Fibroblast of the aortic adventitia (primary cell): ENCODE measurements at places on chromosomes 13 and 19. TPM values are rescaled to one million over a fixed set of nuclear protein-coding genes. Genes with fewer than 3 reads are reported as not detected.

- DNase-seq = peak; percentile 73
Observed at GRCh38 chr19:13849991-13850909, 26.7 kb upstream of the NANOS3 start.

- no peak for DNase-seq
Observed at GRCh38 chr19:7894612-7895309, 6.5 kb downstream of the LRRC8E start.

GRCh38 chr13:50359779-50360178 lies 344.5 kb downstream of the KCNRG start:
- DNase-seq = no peak

DNA sequence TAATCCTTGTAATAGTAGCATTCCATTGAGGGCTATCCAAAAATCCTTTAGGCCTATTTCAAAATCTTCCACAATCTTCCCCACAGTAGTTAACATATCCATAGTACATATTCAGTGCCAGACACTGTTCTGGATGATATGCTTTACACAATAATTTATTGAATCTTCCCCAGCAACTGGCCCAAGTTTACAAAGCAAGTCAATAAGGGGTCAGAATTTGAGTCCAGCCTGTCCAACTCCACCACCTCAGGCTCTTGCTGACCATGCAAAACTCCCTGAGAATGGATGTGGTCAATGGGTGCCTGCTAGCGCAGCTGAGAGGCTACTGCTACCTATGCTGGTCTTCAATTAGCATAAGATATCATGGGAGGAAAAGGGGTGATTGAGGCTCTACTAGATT lies 529.6 kb downstream of the FGF9 start:
- no peak for DNase-seq

The FUT1 gene
- total RNA-seq = under 0.01 TPM in 1 of 2 replicates, not detected in the other

The ANGPTL8 gene
- not detected in 2 replicates for total RNA-seq

DNA sequence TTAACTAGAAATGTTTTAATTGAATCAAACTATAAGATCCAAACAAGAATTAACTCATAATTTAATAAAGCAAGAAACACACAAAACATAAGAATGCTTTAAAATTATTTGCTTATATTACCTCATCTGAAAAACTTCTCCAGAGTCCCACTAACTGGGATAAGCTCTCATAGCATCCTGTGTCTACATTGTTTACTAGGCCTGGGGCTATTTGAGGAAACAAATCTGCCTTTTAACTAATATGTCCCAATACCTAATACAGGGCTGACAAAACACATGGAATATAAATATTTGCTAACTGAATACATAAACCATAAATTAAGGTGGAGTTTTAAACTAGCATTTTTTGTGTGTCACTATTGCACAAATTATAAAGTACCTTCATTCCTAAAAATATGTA lies 1399.8 kb upstream of the SLC10A2 start:
- DNase-seq = no peak

- no peak for DNase-seq
Observed at GRCh38 chr13:22665506-22665905, 515.3 kb upstream of the SGCG start.

DNA sequence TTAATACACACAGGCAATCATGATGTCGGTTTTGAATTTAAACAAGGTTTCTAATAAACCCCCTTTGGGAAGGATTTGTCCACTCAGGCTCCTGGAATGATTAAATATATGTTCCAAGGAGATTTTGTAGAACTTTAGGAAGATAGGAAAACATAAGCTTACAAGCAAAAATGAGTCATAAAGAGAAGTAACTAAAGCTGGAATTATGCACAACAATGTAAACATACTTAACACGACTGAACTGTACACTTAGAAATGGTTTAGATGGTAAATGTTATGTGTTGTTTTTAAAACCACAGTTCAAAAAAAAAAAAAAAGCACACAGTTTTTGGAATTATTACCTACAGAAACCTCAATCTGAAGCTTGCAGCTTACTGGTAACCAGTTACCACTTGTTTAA lies 304.4 kb downstream of the NALCN start:
- no peak for DNase-seq

DNA sequence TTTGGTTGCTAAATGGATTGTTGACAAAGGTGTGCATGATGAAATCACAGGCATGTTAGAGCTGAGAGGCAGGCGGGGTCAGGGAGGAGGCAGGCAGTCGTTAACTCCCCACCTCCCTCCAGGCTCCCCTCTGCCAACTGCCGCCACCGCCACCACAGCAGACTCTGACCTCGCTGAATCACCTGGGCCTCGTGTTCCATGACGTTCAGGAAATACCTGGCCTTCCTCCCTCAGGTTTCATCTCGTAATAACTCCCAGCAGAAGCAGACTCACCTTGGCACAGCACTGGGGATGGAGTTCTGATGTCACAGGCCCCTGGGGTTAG lies 198.5 kb downstream of the KATNAL1 start:
- DNase-seq = no peak

The SIGLEC6 gene
- total RNA-seq = not detected in 2 replicates

- no peak for DNase-seq
Observed at GRCh38 chr13:41458187-41458760, 924 bp downstream of the RGCC start.

DNA sequence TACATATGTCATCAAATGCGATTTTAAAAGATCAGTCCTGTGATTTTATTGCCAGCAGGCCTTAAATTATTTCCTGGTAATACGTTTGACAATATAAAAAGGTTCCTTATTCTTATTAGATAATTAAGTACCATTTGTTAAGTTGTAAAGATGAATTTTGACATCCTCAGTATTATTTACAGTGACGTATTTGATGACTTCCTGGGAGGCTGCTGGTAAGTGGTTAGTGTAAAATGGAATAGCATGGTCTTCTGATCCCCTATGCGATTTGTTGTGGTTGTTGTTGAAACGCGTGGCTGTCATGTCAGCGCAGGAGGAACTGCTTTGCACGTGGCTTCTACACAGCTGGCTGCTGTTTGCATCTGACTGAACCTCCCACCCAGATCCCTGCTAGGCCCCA lies 99.7 kb downstream of the DCLK1 start:
- DNase-seq = no peak

The LILRB1 gene
- not detected in 2 replicates for total RNA-seq

The RGL3 gene
- 0.41 and 2.3 TPM in 2 replicates for total RNA-seq

GRCh38 chr13:111518161-111518792 lies 197.8 kb downstream of the TEX29 start:
- no peak for DNase-seq

DNA sequence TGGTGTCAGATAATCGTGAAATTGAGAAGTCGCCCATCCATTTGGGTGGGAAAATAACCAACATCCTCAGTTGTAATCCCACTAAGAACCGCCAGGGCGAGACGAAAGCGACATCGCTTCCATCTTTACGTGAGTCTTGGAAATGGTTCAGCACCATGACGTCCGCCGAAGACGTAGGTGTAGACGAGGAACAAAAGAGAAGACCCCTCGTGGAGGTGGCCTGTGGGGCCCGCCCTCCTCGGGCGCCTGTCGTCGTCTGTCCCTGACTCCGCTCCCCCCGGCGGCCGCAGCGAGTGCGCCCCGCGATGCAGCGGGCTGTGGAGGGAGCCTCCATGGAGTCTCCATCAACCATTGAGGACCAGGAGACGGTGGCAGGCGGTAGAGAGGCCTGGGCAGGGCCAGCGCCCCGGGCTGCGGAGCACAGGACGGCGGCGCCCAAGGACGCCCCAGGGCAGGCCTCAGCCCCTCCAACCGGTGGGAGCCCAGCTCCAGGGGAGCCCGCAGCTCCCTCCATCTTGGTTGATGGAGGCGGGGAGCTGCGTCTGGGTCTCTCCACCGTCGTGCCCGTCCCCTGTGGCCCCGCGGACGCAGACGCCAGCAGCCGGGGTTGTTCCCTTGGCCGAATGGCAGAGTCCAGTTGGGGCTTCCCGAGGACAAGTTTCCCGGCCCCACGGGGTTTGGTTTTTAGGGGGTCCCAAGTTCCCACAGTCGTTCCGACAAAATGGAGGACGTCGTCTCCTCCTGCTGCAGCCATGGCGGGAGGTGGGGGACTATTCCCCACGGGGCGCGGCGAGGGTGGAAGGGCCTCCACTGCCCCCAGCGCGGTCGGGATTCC lies 990 bp upstream of the ZMYM2 start:
- peak; percentile 64 for DNase-seq

- DNase-seq = no peak
Observed at GRCh38 chr19:13974073-13974472, 21.8 kb downstream of the DCAF15 start.

The RNF113B gene
- not detected in 2 replicates for total RNA-seq

DNA sequence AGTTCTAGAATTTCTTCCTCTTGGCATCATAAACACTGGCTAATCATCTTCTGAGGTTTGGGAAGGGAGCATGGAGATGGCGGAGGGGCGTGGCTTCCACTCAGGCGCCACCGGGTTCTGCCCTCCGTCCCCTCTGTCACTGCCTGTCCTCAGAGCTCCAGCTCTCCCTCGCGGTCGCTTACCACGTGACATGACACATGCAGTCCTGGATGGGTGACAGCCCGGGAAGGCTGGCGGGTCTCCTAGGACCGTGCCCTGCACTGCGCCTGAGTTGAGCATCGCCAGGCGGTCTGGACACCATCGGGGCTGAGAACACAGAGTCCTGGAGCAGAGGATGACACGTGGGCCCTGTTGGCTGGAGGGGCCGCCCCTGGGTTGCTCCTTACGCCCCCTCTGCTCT lies 123.3 kb downstream of the RAB20 start:
- DNase-seq = no peak

The RHPN2 gene
- 0.90 and 2.3 TPM in 2 replicates for total RNA-seq

The ELAVL1 gene
- 5.8 and 34.1 TPM in 2 replicates for total RNA-seq

DNA sequence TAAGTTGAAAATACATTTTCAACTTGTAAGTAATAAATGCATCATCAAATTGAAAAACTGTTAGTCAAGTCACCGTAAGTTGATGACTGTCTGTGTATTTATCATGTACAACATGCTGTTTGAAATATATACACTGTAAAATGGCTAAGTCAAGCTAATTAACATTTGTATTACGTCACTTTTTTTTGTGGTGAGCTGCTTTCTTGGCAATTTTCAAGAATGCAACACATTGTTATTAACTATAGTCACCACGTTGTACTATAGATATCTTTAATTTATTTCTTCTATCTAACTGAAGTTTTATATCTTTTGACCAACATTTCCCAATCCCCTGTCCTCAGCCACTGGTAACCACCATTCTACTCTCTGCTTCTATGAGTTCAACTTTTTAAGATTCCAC lies 57.0 kb downstream of the RBM26 start:
- no peak for DNase-seq

The ZNF837 gene
- 2.6 and 3.4 TPM in 2 replicates for total RNA-seq

GRCh38 chr13:25990801-25991200 lies 61.0 kb downstream of the SHISA2 start:
- DNase-seq = no peak

GRCh38 chr19:17996826-17997316 lies 11.1 kb upstream of the ARRDC2 start:
- peak; percentile 74 for DNase-seq

- DNase-seq = peak; percentile 74
Observed at GRCh38 chr19:1853295-1854038, 5.2 kb upstream of the REXO1 start.

DNA sequence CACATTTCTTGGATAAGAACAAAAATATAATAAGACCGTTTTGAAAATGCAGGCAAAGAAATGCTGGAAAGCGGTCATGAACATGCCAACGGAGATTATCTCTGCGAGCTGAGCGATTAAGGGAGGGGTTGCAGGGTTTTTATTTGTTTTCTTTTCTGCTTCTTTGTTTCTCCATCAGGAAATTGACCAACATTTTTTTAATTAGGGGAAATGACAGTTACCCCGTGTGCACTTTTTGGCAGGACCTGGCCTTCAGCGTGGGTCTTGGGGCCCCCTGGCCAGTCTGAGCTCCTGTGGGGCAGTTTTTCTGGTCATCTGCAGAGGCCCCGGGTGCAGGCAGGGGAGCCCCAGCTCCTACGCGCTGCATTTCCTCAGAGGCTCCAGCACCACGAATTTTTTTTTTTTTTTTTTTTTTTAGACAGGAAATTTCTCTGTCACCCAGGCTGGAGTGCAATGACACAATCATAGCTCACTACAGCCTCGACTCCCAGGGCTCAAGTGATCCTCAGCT lies 31.3 kb upstream of the HOMER3 start:
- peak; percentile 87 for DNase-seq

The KRTDAP gene
- not detected in 2 replicates for total RNA-seq

The TEX101 gene
- total RNA-seq = not detected in 2 replicates

The SH3GL1 gene
- total RNA-seq = 49.1 and 97.2 TPM in 2 replicates

The PDX1 gene
- not detected in 2 replicates for total RNA-seq

- peak; percentile 97 for DNase-seq
Observed at GRCh38 chr19:36489920-36490415, 607 bp upstream of the ZNF566 start.

DNA sequence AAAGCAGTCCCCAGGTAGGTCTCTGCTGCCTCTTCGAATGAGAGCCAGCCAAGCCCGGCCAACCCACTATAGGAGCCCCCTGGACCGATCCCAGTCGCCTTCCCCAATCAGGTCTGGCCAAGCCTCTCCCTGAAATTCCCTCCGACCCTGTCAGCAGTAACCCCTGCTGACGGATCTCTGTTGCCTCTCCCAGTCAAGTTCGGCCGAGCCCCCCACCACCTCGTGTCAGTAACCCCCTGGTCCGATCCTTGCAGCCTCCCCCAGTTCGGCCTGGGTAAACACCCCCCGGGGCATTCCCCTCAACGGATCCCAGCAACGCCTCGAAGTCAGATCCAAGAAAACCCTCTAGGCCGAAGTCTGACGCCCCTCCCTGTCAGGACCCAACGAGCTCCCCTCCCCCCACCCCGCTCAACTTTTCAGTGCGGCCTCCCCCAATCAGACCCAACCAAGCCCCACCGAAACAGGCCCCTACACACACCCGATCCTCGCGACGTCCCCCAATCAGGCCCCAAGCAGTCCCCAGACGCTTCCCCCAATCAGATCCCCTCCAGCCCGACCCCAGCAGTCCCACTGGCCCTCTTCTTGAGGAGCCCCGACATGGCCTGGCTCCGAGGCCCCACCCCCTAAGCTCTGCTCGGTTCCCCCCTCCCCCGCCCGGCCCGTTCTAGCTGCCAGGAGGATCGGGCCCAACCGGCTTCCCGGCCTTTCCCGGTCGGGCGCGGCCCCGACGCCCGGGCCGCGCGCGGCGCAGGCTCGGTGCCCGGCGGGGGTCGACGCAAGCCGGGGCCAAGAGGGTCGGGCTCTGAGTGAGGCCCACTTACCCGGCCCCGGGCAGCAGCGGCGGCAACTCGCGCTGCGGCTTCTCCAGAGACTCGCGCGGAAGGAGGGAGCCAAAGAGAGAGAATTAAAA lies 1.8 kb downstream of the TNPO2 start:
- peak; percentile 66 for DNase-seq

GRCh38 chr13:103101500-103101899 lies 35.3 kb upstream of the SLC10A2 start:
- no peak for DNase-seq

DNA sequence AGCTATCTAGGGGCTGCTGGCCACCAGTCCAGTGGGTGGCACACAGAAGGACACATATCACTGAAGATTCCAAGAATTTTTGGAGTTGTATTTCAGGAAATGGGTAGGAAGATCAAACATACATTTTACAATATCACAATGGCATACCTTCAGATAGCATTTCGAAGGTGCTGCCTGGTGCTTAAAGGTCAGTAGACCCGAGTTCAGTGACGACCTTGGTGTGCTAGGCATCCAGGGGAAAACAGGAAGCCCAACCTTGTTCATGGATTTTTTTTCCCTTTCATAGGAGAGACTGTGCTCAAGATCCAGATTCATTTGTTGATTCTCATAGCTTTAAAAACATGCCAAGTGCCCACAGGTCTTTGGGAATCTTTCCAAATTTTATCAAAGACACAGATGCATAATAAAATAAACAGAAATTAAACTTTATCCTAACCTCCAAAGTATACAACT lies 51.0 kb upstream of the RCBTB2 start:
- DNase-seq = no peak

- DNase-seq = no peak
Observed at GRCh38 chr19:35461060-35461459, 13.0 kb downstream of the FFAR2 start.

The PGLYRP1 gene
- not detected in 2 replicates for total RNA-seq

- DNase-seq = no peak
Observed at GRCh38 chr19:35609851-35610353, 2.6 kb upstream of the HAUS5 start.
